ENCODE measurements at places on chromosomes 12 and 14.

DNA sequence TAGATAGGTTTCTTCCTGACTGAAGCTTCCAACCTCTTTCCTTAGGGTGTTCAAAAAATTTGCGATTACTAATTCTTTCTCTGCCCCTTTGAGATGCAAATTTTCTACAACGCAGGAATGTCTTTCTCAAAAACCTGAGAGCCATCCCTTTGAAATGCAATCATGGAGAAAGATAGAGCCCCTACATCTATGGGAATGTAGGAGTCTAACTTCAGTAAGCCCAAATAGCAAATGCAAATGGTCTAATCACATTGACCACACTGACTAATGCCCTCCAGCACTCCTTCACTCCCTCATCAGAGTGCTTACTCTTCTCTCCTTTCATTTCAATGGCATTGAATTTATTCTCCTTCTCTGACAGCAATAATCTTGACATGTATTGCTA lies 107.1 kb downstream of the SLC6A15 start:
- no peak for DNase-seq
- no peaks in the 10 kb centered on the region for H3K36me3 ChIP-seq
- H3K27ac ChIP-seq, result no peak overlapping the region
- no peaks in the 10 kb centered on the region for H3K27me3 ChIP-seq
- H3K4me1 ChIP-seq, result no peaks in the 10 kb centered on the region

GRCh38 chr14:24329736-24330135 lies 5.1 kb downstream of the ADCY4 start:
- no peak overlapping the region for H3K27ac ChIP-seq
- H3K4me3 ChIP-seq, result no peak overlapping the region
- DNase-seq, result no peak

GRCh38 chr14:35292770-35293561 lies 784 bp downstream of the PSMA6 start:
- H3K36me3 ChIP-seq, result peaks cover 45% of the 10 kb centered on the region
- H3K4me3 ChIP-seq, result peak overlapping the region; percentile 75
- H3K4me1 ChIP-seq, result peaks cover 15% of the 10 kb centered on the region

- H3K36me3 ChIP-seq, result peaks cover 40% of the 10 kb centered on the region
- no peaks in the 10 kb centered on the region for H3K4me1 ChIP-seq
- DNase-seq, result no peak
- H3K27ac ChIP-seq, result no peak overlapping the region
- H3K27me3 ChIP-seq, result no peaks in the 10 kb centered on the region
Observed at GRCh38 chr12:119825262-119825661, 51.9 kb downstream of the CIT start.

GRCh38 chr12:56866493-56866892 lies 67.7 kb downstream of the SDR9C7 start:
- H3K27me3 ChIP-seq, result peaks cover 3% of the 10 kb centered on the region
- H3K4me3 ChIP-seq, result no peak overlapping the region
- DNase-seq, result no peak

- no peaks in the 10 kb centered on the region for H3K36me3 ChIP-seq
- H3K4me1 ChIP-seq, result peaks cover 8% of the 10 kb centered on the region
- no peak overlapping the region for H3K4me3 ChIP-seq
- H3K27ac ChIP-seq, result no peak overlapping the region
- H3K27me3 ChIP-seq, result no peaks in the 10 kb centered on the region
- DNase-seq, result no peak
Observed at GRCh38 chr14:77378701-77379100, 1.5 kb downstream of the SAMD15 start.

- H3K27ac ChIP-seq, result no peak overlapping the region
- H3K4me3 ChIP-seq, result no peak overlapping the region
- DNase-seq, result no peak
- H3K27me3 ChIP-seq, result no peaks in the 10 kb centered on the region
- no peaks in the 10 kb centered on the region for H3K4me1 ChIP-seq
- H3K36me3 ChIP-seq, result peaks cover 49% of the 10 kb centered on the region
Observed at GRCh38 chr12:89593233-89593632, 67.4 kb upstream of the POC1B start.

DNA sequence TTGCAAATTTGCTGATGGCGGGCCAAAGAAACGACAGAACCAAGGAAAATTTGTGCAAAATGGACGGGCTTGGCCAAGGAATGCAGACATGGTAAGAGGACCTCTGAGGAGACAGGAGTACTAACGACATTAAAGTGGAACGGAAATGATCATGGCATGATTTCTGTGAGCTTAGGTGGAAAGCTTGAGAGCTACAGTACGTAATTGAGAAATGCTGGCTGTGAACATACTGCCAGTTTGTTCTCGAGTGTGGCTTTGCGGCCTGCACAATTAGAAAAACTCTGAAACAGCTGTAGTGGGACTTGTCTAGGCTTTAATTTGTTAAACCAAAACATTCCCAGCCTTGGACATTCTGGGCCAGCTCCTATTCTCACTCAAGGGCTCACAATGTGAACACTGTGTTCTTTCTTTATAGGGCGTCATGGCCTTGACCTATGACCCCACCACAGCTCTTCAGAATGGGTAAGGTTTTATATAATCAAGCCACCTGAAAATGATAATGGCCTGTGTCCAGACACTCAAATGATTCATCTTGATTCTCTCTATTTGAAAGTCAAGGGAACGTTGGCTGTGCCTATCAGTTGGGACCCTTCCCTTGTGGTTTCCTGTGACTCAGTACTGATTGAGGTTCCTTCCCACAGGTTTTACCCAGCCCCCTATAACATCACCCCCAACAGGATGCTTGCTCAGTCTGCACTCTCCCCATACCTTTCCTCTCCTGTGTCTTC lies 48.5 kb downstream of the BAZ2A start:
- H3K27me3 ChIP-seq, result no peaks in the 10 kb centered on the region
- H3K4me1 ChIP-seq, result peaks cover 27% of the 10 kb centered on the region
- H3K4me3 ChIP-seq, result no peak overlapping the region
- no peak for DNase-seq

DNA sequence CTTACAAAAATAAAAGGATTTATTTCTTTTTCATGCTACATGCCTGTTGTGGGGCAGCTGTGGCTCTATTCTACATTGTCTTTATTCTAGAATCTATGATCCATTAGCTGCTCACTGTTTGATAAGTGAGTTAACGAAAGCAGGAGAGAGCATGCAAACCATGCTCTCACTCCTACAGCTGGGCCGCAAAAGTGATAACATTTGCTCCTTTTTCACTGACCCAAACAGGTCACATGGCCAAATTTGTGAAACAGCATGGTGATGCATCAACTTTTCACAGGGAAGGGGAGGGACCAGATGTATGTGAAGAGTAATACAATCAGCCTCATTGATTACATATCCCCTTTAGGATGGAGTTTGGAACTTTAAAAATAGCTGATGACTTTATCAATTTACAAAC lies 456.9 kb upstream of the SYT1 start:
- H3K4me3 ChIP-seq, result no peak overlapping the region
- H3K27ac ChIP-seq, result no peak overlapping the region
- DNase-seq, result no peak
- no peaks in the 10 kb centered on the region for H3K36me3 ChIP-seq

DNA sequence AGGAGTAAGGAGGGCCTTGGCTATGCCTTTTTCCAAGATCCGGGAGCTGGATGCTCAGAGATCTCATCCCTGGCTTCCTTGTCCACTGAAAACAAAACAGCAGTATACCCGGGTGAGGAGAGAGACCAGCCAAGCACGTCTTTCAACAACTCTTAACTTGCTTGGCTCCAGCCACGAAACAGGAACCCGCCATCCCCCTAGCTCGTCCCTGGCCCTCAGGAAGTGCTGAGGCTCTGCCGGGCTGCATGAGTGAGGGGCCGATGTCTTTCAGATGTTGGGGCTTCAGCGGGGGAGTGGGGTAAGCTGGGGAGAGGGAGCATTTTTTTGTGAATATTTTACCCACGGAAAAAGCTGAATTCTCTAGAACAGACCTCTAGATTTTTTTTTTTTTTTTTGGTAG lies 231.1 kb downstream of the CACNA1C start:
- no peak for DNase-seq
- H3K27ac ChIP-seq, result no peak overlapping the region
- H3K36me3 ChIP-seq, result no peaks in the 10 kb centered on the region
- H3K27me3 ChIP-seq, result peaks cover 22% of the 10 kb centered on the region
- no peaks in the 10 kb centered on the region for H3K4me1 ChIP-seq
- no peak overlapping the region for H3K4me3 ChIP-seq

DNA sequence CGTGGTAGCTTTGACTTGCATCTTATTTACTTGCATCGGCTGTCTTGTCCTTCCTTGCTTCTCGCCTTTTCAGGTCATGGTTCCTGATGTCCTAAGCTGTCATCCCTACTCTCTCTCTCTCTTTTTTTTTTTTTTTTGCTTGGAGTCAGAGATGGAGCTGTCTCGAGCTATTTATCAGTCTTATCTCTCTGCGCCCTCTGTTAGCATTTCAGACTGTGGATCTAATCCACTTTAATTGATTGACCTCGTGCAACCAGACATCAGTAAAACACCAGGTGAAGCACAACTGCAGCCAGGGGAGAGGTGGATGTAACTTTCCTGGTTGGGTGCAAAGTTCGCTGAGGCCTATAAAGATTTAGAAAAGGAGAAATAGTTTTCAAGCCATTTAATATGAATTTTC lies 554.8 kb downstream of the DIO2 start:
- no peak overlapping the region for H3K4me3 ChIP-seq
- H3K36me3 ChIP-seq, result no peaks in the 10 kb centered on the region
- H3K27ac ChIP-seq, result no peak overlapping the region
- H3K27me3 ChIP-seq, result no peaks in the 10 kb centered on the region

GRCh38 chr12:27998170-27998569 lies 25.6 kb upstream of the PTHLH start:
- H3K36me3 ChIP-seq, result no peaks in the 10 kb centered on the region
- no peak for DNase-seq
- H3K4me1 ChIP-seq, result peaks cover 17% of the 10 kb centered on the region
- H3K27ac ChIP-seq, result peak overlapping the region; percentile 77
- H3K27me3 ChIP-seq, result no peaks in the 10 kb centered on the region

DNA sequence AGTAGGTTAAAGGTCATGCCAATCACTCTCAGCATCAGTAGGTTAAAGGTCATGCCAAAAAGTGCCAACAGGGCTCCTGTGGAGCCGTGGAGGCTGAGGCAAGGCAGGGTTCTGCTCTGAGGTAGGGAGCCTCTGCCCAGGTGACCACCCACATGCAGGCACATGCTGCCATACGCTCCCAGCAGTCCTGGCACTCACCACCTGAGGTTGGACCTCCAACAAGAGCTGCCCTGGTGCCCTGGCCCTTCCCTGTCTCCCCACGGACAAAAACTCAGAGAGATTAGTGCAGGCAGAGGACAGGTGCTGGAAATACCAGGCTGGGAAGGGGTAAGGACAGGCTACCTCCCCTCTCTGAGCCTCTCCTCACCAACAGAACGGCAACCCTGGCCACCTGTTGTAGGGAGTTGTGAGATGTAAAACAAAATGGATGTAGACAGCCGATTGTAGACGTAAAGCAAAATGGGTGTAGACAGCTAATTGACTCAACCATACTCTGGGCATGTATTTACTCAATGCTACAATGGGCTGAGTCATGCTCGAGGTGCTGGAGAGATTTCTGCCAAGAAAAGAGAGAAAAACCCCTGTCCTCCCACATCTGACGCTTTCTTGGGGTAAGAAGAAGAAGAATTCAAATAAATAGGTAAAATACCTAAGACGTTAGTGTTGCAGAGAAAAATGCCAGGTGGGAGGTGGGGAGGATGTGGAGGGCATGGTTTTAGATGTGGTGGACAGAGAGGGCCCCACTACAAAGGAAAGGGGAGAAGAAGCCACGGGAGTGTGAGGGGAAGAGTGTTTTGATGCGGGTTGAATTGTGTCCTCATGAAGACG lies 32.4 kb downstream of the LTBP2 start:
- peaks cover 63% of the 10 kb centered on the region for H3K4me1 ChIP-seq
- no peaks in the 10 kb centered on the region for H3K27me3 ChIP-seq
- peak overlapping the region; percentile 100 for H3K27ac ChIP-seq
- no peak overlapping the region for H3K4me3 ChIP-seq
- H3K36me3 ChIP-seq, result peaks cover 70% of the 10 kb centered on the region

- no peak overlapping the region for H3K27ac ChIP-seq
- peaks cover 69% of the 10 kb centered on the region for H3K36me3 ChIP-seq
- H3K4me3 ChIP-seq, result no peak overlapping the region
- peaks cover 3% of the 10 kb centered on the region for H3K4me1 ChIP-seq
Observed at GRCh38 chr12:130799051-130799450, 40.0 kb downstream of the STX2 start.

DNA sequence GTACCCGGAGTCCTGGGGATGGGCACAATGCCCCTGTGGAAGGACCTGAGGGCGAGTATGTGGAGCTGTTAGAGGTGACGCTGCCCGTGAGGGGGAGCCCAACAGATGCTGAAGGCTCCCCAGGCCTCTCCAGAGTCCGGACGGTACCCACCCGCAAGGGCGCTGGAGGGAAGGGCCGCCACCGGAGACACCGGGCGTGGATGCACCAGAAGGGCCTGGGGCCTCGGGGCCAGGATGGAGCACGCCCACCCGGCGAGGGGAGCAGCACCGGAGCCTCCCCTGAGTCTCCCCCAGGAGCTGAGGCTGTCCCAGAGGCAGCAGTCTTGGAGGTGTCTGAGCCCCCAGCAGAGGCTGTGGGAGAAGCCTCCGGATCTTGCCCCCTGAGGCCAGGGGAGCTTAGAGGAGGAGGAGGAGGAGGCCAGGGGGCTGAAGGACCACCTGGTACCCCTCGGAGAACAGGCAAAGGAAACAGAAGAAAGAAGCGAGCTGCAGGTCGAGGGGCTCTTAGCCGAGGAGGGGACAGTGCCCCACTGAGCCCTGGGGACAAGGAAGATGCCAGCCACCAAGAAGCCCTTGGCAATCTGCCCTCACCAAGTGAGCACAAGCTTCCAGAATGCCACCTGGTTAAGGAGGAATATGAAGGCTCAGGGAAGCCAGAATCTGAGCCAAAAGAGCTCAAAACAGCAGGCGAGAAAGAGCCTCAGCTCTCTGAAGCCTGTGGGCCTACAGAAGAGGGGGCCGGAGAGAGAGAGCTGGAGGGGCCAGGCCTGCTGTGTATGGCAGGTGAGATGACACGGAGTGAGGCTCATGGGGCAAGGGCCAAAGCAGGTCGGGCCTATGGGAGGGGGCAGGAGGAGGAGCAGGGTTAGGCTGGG lies 4.5 kb downstream of the ARHGEF40 start:
- peaks cover 2% of the 10 kb centered on the region for H3K27me3 ChIP-seq
- H3K36me3 ChIP-seq, result peaks cover 18% of the 10 kb centered on the region
- DNase-seq, result no peak
- H3K4me3 ChIP-seq, result no peak overlapping the region

Measured in RWPE2 (cell line).